ENCODE measurements at places on chromosomes 4 and X.

DNA sequence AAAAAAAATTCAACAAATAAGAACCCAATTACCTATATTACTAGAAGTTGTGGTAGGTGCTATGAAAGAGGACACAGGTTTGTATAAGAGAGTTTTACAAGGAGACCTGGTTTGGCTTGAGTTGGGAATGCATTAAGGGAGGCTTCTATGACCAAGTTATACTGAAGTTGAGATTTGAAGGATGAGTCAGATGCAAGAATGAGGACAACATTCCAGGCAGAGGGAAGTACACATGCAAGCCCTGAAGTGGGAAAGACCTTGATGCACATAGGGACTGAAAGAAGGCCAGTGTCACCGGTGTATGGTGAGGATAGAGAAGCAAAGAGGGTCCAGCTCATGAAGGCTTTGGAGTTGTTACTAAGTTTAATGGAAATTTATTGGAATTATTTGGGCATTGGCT lies 52.2 kb downstream of the ANK2 start:
- DNase-seq = no peak

- no peak for DNase-seq
Observed at GRCh38 chrX:65933085-65933589, 106.7 kb downstream of the VSIG4 start.

DNA sequence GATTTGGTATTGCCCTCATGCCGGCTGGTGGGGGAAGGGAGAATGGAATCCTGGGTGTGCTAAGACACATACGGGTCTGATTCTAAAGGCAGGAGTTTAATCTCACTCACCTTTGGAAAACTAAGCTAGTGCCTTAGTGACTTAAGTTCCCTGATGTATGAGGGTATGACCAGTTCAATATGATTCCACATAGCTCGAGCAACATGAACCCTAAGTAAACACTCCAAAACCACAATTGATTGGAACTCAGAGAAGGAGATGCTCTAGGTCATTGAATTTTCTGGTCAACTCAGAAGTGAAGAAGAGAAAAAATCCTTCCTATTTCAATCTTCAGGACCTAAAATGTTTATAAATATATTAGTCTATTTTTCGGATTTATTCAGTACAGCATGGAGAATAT lies 420.1 kb upstream of the INTU start:
- DNase-seq = no peak

DNA sequence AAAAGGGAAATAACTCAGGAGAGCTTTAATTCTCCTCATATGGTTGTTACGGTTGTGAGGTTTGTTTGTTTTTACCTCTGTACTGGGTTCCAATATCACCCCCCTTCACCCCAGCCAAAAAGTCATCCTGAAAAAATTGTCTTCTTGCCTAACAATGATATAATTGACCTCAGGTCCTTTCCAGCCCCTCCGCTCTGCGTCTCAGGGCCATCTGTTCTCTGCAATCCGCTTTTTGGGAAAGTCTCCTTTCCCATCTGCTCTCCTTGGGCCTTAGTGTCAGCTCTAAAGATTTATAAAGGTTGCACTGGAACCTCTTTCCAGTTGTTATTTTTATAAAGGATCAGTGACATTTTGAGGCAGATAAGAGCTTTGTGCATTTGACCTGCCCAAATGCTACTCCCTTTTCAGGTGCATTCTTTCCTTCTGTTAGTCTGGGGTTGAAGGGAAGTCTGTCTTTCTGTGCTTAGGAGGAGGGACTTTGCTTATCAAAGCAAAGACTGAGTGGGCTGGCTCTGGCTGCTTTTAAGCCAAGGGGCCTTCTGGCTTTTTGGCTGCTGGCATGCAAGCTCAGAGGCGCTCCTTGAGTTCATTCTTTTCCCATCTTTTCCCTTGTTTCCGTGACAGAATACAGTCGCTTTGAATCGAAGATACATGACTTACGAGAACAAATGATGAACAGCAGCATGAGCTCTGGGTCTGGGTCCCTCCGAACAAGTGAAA lies 34.1 kb downstream of the DLG3 start:
- DNase-seq = no peak

- DNase-seq = no peak
Observed at GRCh38 chr4:15668566-15669435, 12.8 kb upstream of the FAM200B start.

- DNase-seq = no peak
Observed at GRCh38 chr4:151948351-151949016, 187.7 kb upstream of the GATB start.

DNA sequence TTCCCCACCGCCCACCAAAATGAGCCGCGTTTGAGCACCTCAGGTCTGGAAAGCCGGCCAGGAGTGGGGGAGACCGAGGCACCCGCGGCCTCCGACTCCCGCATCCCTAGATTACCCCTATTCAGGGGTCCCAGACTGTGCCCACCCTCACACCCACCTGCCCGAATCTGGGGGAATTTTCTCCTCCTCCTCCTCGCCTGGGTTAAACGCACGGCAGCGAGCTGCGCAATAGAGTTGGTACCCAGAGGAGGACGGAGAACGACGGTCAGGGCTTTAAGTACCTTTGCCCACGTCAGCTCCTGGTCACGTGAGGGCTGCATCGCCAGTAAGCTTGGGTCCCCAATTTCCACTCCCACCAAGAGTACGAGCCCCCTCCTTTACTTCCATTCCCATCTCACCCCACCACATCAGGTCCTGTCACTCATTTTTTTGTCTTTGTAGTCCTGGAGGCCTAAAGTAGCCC lies at the start of gene ARMCX2:
ARMCX2 (minus strand) TSS at position 250 of the 463 bp plus-strand sequence. CDS start 2,262 bp downstream, outside the sequence.
- peak; percentile 76 for DNase-seq

GRCh38 chr4:2324891-2325290 lies 63.0 kb upstream of the MXD4 start:
- DNase-seq = no peak

DNA sequence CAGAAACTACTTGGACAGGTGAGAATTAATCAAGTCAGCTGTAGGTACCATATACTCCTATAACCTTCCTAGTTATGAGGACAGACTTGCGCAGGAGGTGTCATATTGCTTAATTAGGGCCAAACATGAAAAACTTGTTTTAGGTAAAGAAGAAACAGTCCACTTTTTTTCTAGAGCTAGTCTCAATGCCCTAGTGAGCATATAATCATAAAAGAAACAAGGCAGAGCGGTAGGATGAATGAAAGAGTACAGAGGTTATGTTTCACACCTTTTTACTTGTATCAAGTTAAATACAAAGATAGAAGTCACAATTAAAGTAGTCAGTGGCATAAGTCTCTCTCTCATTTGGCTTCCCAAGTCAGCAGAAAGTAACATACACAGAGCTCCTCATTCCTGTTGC lies 88.9 kb downstream of the RPS6KA6 start:
- no peak for DNase-seq

- no peak for DNase-seq
Observed at GRCh38 chr4:129314781-129315180, 218.8 kb downstream of the C4orf33 start.

DNA sequence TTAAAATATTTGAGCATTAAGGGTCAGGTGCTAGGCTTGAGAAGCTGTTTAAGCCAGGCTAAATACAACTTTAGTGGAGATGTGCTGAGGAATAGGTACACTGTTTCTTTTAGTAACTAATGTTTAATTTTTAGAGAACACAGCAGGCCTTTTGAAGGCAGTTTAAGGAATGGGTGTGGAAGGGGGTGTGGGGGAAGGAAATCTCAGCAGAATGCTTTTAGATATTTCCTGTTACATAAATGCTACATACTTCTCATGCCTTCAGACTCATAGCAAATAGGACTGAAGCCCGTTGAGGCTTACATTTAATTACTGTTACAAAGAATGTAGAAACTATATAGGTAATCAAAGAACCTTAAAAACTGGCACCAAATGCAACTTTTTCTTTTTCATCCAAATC lies 66.3 kb downstream of the WWC2 start:
- no peak for DNase-seq

DNA sequence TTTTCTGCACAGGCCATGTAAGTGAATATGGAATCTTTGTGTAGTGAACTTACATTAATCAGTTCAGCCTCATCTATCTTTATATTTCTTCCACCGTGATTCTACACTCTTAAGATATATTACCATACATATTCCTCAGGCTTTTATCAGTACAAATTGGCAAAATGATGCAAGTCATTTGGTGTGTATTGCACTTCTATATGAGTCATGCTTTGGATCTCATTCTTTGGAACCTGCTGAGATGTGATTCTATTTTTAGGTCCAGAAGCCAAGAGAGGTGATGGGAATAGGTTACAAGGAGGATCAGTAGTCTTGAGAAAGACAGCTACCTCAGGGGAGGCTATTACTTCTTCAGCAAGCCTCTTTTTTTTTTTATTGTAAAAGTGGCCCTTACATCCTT lies 204.4 kb downstream of the ZNF330 start:
- DNase-seq = no peak

DNA sequence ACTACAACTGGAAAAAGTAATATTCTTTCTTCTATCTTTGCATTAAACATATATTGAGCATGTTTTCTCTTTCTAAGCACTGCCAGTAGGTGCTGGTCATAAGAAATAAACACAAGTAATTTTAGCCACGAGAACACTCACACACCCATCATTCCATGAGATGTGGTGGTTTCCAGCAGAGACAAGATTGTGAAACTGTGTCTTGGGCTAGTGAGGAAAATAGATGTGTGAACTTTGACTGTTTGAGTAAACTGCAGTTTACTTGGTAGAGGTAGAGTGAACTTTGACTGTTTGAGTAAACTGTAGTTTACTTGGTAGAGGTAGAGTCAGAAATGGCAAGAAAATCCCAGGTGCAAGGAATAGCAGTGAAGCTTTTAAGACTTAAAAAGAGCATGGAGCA lies 300.9 kb upstream of the HS3ST1 start:
- DNase-seq = no peak

- DNase-seq = no peak
Observed at GRCh38 chrX:78314561-78314960, 12.8 kb downstream of the CYSLTR1 start.
